ENCODE measurements at places on chromosomes 2 and 18. TPM values are rescaled to one million over a fixed set of nuclear protein-coding genes. Genes with fewer than 3 reads are reported as not detected.

DNA sequence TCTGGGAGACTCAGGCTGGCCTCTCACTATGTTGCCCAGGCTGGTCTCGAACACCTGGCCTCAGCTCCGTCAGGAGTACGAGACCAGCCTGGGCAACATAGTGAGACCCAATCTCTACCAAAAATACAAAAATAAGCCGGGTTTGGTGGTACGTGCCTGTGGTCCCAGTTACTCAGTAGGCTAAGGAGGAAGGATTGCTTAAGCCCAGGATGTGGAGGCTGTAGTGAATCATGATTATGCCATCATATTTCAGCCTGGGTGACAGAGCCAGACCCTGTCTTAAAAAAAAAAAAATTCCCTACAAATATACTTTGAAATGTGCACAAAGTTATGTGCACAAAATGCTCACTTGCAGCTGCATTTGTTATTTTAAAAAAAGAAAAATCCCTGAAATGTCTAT is 26.3 kb upstream of the AGAP1 start:
- no peak for DNase-seq

DNA sequence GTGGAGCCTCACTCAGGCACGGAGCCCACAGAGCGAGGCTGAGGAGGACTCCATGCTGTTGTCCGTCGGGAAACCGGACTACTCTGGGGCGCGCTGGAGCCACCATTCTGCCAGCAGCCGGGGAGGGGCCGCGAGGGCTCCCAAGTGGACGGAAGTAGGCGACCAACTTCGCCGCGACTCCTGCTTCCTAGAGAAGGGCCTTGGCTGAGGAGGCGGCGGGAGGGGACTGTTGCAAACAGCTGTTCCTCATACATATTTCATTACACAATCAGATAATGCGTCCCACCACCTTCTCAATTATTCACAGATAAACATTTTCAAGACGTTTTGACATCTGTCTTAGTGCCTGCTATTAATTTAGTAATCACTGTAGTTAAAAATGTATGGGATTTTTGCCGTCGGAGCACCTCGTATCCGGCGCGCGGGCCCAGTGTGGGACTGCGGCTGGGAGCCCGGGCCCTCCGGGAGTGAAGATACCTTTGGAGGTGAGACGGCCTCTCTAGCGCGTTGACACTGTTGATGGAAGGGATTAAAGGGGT is 11.7 kb upstream of the SIX3 start:
- no peak for DNase-seq

DNA sequence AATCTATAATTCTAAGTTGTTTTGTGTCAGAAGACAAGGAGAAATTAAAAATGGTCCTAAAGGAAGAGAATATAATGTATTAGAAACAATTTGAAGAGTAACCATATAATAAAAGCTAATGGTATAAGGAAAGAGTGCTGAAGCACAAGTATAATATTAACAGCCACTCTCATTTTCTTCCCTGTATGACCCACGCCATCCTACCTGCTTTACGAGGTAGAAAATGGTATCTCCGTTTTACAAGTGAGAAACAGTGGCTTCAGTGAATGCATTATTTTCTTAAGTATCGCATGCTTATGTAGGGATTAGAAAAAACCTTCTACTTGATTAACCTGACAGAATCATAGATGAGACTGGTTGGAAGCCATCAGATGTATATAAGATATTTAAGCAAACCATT is 266.2 kb downstream of the CCDC102B start:
- no peak for DNase-seq

DNA sequence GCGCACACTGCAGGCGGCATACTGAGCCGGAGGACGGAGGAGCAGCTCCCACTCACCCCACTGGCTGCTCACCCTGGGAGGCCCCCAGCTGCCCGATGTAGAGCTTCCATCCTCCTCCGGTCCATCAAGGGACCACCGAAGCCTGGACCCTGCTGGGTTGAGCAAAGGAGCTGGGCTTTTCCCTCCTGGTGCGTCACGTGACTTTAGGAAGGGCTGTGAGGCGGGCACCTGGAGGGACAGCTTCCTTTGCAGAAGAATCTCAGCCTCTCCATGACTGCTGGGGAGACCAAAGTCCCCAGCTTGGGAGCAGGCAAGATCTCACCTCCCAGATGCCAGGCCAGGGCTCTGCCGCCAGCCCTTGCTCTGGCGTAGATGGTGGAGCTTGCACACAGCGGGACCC is 102.7 kb downstream of the TWIST2 start:
- DNase-seq, result peak; percentile 52

Gene AFG3L2
- total RNA-seq, result 62.8 TPM

Gene LRP2
- 0.96 TPM for total RNA-seq

Gene CRYGA
- not detected for total RNA-seq

DNA sequence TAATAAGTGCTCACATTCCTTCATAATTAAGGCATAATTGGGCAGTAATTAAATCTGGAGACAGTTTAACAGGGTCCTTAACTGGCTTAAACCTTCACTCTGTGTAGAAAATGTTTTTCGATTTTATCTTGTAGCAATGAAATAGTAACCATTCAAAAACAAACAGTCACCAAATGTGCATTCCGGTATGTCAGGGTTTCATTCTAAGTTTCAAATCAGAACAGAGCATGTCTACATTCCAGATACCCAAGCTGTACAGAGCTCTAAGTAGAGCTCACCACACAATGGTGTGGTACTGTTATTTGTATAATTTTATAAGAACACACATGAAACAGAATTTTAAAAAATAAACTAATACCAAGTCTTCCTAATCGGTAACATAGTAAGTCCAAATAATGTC is 52.6 kb downstream of the SMAD2 start:
- no peak for DNase-seq

- DNase-seq, result no peak
These were observed 101.2 kb downstream of the ZNF519 start for GRCh38 chr18:14031053-14031452.

DNA sequence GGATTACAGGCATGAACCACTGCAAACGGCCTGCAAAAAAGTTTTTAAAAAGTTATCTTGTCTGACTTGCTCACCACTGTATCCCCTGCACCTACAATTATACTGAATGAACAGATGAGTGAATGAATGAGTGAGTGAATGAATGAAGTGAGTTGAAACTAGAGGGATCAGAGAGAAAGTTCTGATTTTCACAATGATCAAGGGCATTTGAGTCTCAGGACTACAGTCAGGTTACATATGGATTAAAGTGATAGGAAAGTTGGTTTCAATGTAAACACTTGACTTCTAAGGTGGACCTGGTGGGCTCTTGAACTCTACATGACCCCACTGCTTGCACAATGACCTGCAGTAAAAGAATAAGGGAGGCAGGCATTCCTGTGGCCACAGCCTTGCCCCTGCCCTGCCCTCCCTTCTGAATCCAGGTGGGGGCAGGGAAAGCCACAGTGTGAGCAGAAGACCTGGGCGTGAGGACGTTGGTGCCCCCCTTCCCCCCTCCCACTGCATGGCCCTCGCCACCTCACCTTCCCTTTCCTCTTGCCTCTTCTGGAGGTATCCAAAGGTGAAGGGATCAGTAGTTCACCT is 10.7 kb downstream of the C2orf80 start:
- no peak for DNase-seq

Gene C1GALT1C1L
- total RNA-seq, result not detected

- no peak for DNase-seq
These were observed 525.4 kb downstream of the PIK3C3 start for GRCh38 chr18:42480441-42480840.

- no peak for DNase-seq
These were observed 62.6 kb downstream of the MARCO start for GRCh38 chr2:119004602-119005001.

- DNase-seq, result peak; percentile 48
These were observed 194.9 kb upstream of the HDAC4 start for GRCh38 chr2:239595726-239596125.

- no peak for DNase-seq
These were observed 503.4 kb downstream of the CCDC85A start for GRCh38 chr2:56687169-56687568.
